ENCODE measurements at places on chromosomes 1 and 21. TPM values are rescaled to one million over a fixed set of nuclear protein-coding genes. Genes with fewer than 3 reads are reported as not detected.

FAM3B gene
- total RNA-seq: not detected

FAM177B gene
- total RNA-seq: not detected

CLEC20A gene
- total RNA-seq: not detected

FHAD1 gene
- total RNA-seq: under 0.01 TPM

CFHR5 gene
- not detected for total RNA-seq

NPHS2 gene
- not detected for total RNA-seq

CFHR4 gene
- not detected for total RNA-seq

NCAM2 gene
- total RNA-seq: 5.2 TPM

CELA3B gene
- not detected for total RNA-seq

HES2 gene
- not detected for total RNA-seq

DNA sequence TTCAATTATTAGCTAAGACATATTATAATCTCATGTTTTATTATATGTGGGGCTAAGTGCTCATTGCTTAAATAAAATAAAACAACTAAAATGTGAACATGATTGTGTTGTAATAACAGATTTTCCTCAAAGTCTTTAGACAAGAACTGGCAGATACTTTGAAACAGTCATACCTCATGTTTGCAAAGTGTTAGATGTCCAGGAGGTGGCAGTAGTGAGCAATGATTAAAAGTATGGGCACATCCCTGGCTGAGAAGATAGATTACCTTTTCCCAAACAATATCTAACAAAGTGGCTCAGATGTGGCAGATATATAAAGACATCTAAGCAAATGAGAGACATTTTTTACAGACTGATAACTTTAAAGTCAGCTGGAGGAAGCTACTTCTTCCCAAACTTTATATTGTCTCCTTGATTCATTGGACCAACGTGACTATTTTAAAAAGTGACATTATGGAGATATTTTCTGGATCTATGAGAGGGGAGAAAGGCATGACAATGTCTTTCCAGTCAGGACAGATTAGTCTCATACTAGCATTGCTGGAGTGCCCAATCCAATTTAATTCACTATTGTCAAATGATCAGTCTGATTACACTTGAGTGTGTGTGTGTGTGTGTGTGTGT is 269.8 kb downstream of the S1PR1 start:
- DNase-seq: peak; percentile 39

DNA sequence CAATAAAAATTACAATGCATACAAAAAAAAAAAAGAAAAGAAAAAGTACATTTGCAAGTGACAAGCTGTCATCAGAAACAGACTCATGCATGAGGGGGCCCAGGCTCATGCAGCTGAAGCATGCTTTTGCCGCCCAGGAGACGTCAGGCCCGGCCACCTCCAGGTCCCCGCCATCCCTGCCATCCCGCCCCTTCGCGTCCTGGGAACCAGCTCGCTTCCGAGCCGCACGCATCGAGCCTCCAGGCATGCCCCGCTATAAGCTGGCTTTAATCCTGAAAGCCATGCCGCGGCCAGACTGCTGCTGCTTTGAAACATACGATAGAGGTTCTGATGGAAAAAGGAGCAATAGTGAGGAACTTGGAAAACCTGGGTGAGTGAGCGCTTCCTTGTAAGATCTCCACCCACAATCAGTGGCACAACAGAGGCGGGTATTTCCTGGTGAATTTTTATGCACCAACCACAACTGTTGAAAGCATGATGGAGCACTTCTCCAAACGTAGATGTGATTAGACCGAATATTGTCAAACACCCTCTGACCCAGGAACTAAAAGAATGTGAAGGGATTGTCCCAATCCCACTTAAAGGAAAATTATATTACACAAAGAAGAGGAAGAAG is 113.7 kb downstream of the FAF1 start:
- no peak for DNase-seq

GRCh38 chr1:225652729-225653462 is at the start of gene ENAH:
ENAH (minus strand) TSS chr1:225653123; CDS start chr1:225652690, 433 bp downstream.
- peak; percentile 84 for DNase-seq

GRCh38 chr1:58398714-58399113 is 147.8 kb downstream of the OMA1 start:
- no peak for DNase-seq

GRCh38 chr1:21904704-21905520 is 32.2 kb downstream of the HSPG2 start:
- peak; percentile 84 for DNase-seq

DNA sequence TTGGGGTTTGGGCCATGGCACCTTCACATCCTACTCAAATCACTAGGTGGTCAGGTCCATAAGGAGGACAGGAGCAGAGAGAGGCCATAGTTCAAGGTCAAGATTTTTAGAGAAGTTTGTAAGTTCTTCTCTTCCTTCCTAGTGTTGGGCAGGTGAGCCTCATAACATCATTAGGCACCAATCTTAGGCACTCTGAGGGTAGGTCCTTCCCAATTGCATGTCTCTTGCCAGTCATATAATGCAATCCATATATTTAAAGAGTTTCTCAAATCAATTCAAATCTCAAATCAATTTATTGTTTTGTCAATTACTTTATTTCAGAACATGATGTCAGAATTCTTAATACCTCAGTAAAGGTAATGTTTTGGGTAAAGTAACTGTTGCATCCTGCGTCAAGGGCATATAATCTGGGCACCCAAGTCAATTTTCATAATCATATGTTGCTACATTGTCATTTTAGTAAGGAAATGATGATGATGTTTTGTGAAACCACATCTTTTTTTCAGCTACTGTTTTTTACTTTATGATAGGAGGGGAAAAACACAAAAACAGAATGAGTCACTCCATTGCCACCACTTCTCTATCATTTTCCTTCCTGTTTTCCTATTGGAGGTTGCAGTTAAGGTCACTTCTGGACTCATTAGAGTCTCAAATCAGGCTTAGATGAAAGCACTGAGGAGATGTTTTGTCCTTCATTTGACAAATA is 122.7 kb downstream of the UCHL5 start:
- DNase-seq: no peak

- no peak for DNase-seq
Measured at GRCh38 chr1:46714976-46715375, 3.9 kb downstream of the EFCAB14 start.

- DNase-seq: no peak
Measured at GRCh38 chr1:182157187-182157586, 95.7 kb upstream of the ZNF648 start.

GRCh38 chr1:150221552-150221951 is 14.4 kb downstream of the ANP32E start:
- peak; percentile 30 for DNase-seq

DNA sequence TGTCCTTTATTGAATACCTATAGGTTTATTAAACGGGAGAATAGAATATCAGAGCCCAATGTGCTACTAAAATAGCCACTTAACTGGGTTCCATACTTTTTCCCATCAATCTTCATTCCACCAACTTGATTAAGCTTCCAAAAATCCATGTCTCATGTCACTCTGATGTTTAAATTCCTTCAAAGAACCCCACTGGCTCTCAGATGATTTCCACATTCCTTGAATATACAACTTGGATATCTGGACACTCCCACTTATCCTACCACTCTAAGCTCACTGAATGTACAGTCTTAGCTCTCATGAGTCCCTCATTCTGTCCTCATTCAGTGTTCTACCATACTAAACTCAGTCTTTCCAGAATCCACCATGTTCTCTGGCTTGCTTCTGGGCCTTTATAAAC is 21.1 kb downstream of the COL11A1 start:
- no peak for DNase-seq

- peak; percentile 91 for DNase-seq
Measured at GRCh38 chr1:221612047-221612777, 129.7 kb downstream of the DUSP10 start.

GRCh38 chr1:154955718-154956543 is at the start of gene PBXIP1:
PBXIP1 (minus strand) TSS chr1:154956099; CDS start chr1:154953721, 2,378 bp downstream.
- peak; percentile 92 for DNase-seq

DNA sequence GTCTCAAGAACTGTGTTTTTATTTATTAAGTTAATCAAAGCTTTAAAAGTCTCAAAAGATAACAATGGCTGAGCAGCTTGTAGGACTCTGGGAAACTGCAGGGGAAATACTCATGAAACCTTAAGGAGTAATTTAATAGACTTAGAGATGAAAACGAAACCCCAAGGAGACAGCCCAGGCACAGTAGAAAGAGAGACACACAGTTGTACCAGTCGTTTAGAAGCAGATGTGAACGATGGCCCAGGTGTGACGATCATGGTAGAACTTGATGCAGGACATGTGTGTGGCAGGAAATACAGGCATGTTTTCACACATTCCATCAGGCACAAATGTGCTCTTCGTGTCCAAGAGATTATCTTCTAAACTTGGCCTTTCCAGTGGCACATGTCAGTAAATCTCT is 21.2 kb upstream of the MRPS6 start:
- DNase-seq: no peak
